ENCODE measurements at places on chromosomes 13 and 19. TPM values are rescaled to one million over a fixed set of nuclear protein-coding genes. Genes with fewer than 3 reads are reported as not detected.
A peak's percentile ranks its signal among the peaks of the same experiment; 100 is the strongest.

Gene KRTDAP
- not detected for total RNA-seq

DNA sequence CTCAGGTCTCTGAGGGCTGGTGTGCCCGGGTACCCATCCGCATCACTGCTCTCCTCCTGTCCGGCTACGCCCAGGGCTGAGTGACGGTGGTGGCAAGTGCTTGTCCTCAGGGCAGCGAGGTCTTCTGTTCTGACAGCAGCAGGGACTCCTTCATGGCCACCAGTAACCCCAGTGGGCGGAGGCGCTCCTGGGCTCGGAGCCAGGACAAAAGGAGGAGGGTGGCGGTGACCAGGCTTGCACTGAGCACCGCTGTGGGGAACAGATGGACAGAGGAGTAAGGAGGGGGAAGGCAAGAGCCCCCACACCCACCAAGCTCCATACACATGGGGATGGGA lies 5.8 kb downstream of the CD320 start:
- H3K4me1 ChIP-seq: peaks cover 4% of the 10 kb centered on the region
- H3K27ac ChIP-seq: no peak overlapping the region
- H3K36me3 ChIP-seq: no peaks in the 10 kb centered on the region
- no peak overlapping the region for H3K4me3 ChIP-seq

GRCh38 chr13:76609643-76610042 lies 276.6 kb downstream of the KCTD12 start:
- no peak for DNase-seq
- no peak overlapping the region for H3K27ac ChIP-seq
- no peaks in the 10 kb centered on the region for H3K4me1 ChIP-seq
- H3K27me3 ChIP-seq: no peaks in the 10 kb centered on the region
- no peaks in the 10 kb centered on the region for H3K36me3 ChIP-seq

DNA sequence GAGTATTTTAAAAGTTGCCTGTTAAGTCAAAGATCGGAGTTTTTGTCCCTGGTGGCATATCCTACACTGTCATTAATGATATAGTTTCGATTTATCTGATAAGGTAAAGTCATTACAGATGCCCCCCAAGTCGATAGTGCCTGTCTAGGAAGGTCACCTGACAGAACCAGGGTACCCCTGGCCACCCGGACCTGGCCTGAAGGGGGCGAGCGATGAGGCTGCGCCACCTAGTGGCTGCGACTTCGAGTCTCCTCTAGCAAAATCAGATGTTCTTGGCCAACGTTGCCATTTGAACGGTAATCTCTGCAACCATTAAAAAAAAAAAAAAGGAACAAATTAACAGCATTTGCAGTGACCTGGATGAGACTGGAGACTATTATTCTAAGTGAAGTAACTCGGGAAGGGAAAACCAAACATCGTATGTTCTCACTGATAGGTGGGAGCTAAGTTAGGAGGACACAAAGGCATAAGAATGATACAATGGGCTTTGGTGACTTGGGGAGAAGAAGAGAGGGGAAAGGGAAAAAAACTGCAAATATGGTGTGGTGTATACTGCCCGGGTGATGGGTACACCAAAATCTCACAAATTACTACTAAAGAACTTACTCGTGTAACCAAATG lies 565.1 kb downstream of the LIG4 start:
- H3K27me3 ChIP-seq: no peaks in the 10 kb centered on the region
- H3K36me3 ChIP-seq: no peaks in the 10 kb centered on the region
- no peak overlapping the region for H3K4me3 ChIP-seq
- H3K4me1 ChIP-seq: no peaks in the 10 kb centered on the region

DNA sequence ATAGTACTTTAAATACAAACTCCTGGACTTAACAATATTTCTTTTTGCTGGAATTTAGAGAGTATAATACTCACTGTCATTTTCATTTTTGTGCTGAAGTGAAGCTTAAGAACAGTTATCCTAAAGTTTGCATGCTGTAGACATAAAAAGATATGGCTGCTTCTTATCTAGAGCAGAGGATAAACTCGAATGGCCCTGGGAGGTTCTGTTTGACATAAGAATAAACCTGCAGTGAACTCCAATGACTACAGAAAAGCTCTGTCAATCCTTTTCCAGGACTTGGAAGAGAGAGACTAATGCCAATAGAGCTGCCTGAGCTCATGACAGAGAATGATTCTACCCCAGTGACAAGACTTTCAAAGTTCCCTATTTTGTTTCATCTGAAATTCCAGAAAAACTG lies 1017.8 kb upstream of the MIR17HG start:
- H3K27ac ChIP-seq: no peak overlapping the region
- no peak overlapping the region for H3K4me3 ChIP-seq
- no peaks in the 10 kb centered on the region for H3K36me3 ChIP-seq
- no peaks in the 10 kb centered on the region for H3K27me3 ChIP-seq

DNA sequence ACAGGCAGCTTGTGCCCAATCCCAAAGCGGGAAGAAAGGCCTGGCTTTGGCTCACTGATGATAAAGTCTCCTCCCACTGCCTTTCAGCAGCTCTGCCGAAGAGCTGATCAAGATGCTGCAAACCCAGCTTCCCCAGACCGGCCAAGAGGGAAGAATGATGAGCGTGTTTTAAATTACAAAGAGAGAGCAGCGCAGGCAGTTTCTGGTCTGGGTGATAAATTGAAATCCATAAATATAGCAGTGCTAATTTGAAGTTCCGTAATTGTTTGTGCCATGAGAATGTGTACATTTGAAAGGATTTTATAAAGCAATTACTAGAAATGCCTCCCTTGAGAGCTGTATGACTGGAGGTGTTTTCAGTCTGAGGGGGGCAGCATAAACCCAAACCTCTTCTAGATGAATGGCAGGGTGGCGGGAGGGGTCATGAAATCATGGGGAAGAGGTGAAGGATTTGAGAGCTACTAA lies 171.8 kb downstream of the STK24 start:
- H3K36me3 ChIP-seq: no peaks in the 10 kb centered on the region
- no peak overlapping the region for H3K4me3 ChIP-seq
- H3K27ac ChIP-seq: peak overlapping the region; percentile 86

Gene CD22
- total RNA-seq: 0.68 TPM

Gene FBXO27
- 0.24 TPM for total RNA-seq

Gene CEACAM3
- not detected for total RNA-seq

DNA sequence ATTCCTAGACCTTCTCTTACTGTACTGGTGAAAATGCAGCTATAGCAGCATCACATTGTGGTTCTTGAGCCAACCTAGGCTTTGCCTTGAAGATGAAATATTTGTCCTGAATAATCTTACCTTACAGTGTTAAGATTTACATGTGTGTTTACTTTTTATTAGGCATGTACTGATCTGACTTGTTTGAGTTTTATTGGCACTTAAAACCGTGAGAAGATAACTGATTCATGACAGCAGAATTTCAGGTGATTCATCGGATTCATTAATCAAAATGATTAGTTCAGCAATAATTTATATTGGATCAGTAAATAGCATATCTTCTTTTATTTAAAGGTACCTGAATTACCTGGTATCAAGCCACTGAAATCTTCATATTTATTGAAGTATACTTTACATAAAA lies 296.3 kb downstream of the KLF5 start:
- no peaks in the 10 kb centered on the region for H3K4me1 ChIP-seq
- no peak overlapping the region for H3K27ac ChIP-seq
- H3K27me3 ChIP-seq: no peaks in the 10 kb centered on the region
- no peak for DNase-seq

Gene EHD2
- total RNA-seq: 44.3 TPM

GRCh38 chr13:95740979-95741320 lies 64.0 kb downstream of the DNAJC3 start:
- no peak overlapping the region for H3K27ac ChIP-seq
- peaks cover 4% of the 10 kb centered on the region for H3K4me1 ChIP-seq
- no peak overlapping the region for H3K4me3 ChIP-seq
- H3K36me3 ChIP-seq: no peaks in the 10 kb centered on the region
- no peak for DNase-seq

Gene NLRP5
- total RNA-seq: not detected

DNA sequence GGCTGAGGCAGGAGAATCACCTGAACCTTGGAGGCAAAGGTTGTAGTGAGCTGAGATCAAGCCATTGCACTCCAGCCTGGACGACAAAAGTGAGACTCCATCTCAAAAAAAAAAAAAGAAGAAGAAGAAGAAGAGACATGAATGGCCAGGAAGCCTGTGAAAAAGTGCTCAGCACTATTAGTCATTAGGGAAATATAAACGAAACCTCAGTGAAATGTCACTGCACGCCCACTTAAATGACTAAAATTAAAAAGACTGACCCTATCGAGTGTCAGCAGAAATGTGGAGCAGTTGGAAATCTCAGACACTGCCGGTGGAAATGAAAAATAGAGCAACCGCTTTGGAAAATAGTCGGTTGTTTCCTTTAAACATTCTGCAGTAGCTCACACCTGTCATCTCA lies 5.5 kb upstream of the TYROBP start:
- no peaks in the 10 kb centered on the region for H3K27me3 ChIP-seq
- no peaks in the 10 kb centered on the region for H3K36me3 ChIP-seq
- no peaks in the 10 kb centered on the region for H3K4me1 ChIP-seq
- H3K27ac ChIP-seq: no peak overlapping the region
- DNase-seq: no peak

DNA sequence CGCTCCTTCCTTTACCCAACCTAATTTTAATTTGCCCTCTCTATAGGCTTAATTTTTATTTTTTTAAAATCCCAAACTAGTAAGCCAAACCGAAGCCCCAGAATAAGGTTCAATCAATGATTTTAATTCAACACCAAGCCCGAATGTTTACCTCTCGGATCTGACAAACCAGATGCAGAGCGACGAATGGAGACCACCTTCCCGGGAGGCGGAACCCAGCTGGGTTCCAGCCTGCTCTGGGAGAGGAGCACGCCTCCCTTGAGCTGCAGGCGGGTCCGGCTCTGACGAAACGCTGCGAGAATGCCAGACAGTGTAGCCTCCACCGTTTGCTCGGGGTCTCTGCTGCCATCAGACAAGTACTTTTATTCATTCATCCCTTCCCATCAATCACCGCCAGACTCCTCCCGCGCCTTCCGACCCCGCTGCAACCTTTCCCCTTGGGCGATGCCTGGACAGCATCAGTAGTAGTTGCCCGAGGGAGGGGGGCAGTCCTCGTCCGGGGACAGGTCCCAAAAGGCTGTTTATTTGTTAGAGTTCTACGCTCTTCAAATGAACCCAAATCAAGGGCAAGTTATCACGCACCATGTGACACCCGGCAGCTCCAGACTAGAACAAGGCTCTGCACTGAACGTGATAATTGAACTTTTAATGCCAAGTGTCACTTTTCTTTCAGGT lies 752 bp upstream of the EDNRB start:
- H3K4me1 ChIP-seq: peaks cover 9% of the 10 kb centered on the region
- peak overlapping the region; percentile 13 for H3K4me3 ChIP-seq
- DNase-seq: peak; percentile 30
- no peaks in the 10 kb centered on the region for H3K27me3 ChIP-seq

GRCh38 chr13:45941261-45941660 lies 89.7 kb upstream of the SIAH3 start:
- no peak for DNase-seq
- H3K4me1 ChIP-seq: no peaks in the 10 kb centered on the region
- no peak overlapping the region for H3K4me3 ChIP-seq
- no peaks in the 10 kb centered on the region for H3K36me3 ChIP-seq
- no peak overlapping the region for H3K27ac ChIP-seq
- H3K27me3 ChIP-seq: no peaks in the 10 kb centered on the region

Gene TNNI3
- total RNA-seq: not detected

DNA sequence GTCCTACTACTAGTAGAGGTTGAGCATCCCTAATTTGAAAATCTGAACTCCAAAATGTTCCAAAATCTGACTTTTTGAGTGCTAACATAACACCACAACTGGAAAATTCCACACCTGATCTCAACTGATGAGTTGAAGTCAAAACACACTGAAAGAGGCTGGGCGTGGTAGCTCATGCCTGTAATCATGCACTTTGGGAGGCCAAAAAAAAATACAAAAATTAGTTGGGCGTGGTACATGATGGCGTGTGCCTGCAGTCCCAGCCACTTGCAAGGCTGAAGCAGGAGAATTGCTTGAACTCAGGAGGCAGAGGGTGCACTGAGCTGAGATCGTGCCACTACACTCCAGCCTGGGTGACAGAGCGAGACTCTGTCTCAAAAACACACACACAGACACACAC lies 29.9 kb downstream of the USP12 start:
- no peak overlapping the region for H3K27ac ChIP-seq
- no peaks in the 10 kb centered on the region for H3K36me3 ChIP-seq
- H3K4me3 ChIP-seq: no peak overlapping the region
- H3K27me3 ChIP-seq: no peaks in the 10 kb centered on the region
- no peaks in the 10 kb centered on the region for H3K4me1 ChIP-seq
- no peak for DNase-seq

- H3K4me3 ChIP-seq: no peak overlapping the region
- no peak overlapping the region for H3K27ac ChIP-seq
- no peaks in the 10 kb centered on the region for H3K27me3 ChIP-seq
- H3K4me1 ChIP-seq: peaks cover 8% of the 10 kb centered on the region
Measured at GRCh38 chr13:41652735-41653361, 195.5 kb downstream of the RGCC start.

DNA sequence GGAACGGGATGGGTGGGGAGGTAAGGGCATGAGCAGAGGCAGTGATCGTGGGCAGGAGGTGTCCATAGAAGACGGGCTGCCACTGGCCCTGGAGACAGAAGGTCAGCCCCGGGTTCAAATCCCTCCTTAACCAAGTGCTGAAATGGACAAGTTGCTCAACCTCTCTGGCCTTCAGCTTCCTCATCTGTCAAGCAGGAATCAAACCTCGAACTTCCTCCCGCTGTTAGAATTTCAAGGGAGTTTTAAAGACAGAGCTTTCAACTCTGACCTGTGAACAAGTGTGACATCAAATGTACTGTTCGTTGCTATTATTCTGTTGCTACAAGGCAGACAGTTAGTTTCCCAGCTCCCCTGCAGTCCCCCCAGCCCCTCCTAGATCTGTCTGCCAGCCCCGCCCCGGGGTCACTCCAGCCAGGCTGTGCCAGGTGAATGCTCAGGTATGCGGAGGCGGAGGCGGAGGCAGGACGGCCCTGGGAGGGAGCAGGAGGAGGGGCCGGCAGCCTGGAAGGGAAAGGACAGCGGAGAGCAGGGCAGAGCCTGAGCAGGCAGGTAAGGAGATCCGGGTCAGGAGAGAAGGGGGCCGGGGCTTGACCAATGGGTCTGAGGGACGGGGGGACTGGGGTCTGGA lies at the start of gene EPS8L1:
TSS of gene EPS8L1 (plus strand) at position 499 of the 628 bp plus-strand sequence. CDS start 576 bp downstream, outside the sequence.
- peaks cover 14% of the 10 kb centered on the region for H3K4me1 ChIP-seq
- peak; percentile 94 for DNase-seq
- H3K27ac ChIP-seq: peak within 1 kb of the TSS; percentile 65
- H3K4me3 ChIP-seq: peak within 1 kb of the TSS; percentile 7
- H3K36me3 ChIP-seq: no peaks in the 10 kb centered on the region

Gene FGF22
- total RNA-seq: not detected

Measured in thyroid gland (tissue), 4 donors.